ENCODE measurements at places on chromosomes 5 and 9.

- no peak for DNase-seq
These were observed 8.7 kb upstream of the GFRA3 start for GRCh38 chr5:138282920-138283742.

DNA sequence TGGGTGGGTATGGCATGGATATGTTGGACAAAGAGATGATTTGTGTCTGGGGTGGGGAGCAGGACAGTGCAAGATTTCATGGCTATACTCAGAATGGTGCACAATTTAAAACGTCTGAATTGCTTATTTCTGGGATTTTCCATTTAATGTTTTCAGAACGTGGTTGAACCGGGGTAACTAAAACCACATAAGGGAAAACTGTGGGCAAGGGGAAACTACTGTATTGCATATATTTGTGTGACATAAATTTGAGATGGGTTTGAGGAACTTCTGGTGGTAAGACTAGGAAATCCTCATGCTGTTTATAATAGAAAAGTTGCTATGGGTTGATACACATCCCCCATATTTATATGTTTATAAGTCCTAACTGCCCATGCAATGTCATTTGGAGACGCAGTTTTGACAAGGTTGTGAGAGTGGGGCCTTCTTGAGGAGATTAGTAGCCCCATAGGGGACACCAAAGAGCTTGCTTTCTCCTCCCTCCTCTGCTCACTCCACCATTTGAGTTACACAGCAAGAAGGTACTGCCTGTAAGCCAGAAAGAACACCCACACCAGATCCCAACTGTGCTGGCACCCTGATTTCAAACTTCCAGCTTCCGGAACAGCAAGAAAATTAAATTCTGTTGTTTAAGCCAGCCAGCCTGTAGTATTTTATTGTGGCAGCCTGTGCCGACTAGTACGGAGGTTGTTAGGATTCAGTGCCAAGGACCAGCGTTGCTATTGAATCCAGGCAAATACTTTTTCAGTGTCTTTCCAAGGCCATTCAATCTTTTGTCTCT lies 2118.9 kb downstream of the MAT2B start:
- no peak for DNase-seq

- DNase-seq = no peak
These were observed 32.1 kb downstream of the WNK2 start for GRCh38 chr9:93216073-93216365.

DNA sequence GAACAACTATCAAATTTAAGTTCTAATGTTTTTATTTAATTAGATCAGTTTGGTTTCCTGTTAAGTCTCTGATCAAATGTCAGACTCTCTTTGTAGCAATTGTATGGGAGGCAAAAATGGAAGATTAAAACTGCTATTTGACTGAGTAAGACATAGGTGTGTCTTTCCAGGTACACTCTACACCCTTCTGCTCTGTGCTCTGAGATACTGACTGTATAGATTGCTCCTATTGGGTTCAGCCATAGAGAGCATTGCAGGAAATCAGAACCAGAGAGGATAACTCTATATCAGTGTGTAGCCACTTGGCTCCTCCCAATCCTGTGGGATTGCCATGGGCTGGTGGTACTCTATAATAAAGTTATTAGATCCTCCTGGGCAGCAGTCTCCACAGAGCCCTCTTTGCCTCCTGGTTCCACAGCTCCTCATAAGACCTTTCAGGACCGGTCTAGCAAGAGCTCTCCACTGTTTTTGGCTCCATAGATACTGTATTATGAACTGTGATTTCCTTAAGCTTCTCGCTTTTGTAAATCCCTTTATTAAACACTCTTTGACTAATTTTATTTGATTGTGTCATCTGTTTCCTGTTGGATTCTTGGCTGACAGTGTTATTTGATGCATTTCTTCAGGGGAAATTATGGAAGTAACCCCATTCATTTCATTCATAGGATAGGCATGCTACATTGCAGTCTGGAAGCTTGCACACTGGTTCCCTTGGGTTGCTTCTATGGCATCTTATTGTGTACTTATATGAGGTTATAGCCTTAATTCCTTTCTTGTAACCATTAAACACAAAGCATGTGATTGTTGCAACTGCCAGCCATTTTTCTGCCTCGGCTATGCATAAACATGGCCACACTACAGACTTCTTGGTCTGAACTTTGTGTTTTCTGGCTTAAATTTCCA lies 115.6 kb downstream of the VCAN start:
- no peak for DNase-seq

- DNase-seq = no peak
These were observed 11.4 kb upstream of the ASS1 start for GRCh38 chr9:130433168-130433946.
